Anterior cingulate cortex (tissue), 58 donors: ENCODE measurements at places on chromosomes 3 and 15.

DNA sequence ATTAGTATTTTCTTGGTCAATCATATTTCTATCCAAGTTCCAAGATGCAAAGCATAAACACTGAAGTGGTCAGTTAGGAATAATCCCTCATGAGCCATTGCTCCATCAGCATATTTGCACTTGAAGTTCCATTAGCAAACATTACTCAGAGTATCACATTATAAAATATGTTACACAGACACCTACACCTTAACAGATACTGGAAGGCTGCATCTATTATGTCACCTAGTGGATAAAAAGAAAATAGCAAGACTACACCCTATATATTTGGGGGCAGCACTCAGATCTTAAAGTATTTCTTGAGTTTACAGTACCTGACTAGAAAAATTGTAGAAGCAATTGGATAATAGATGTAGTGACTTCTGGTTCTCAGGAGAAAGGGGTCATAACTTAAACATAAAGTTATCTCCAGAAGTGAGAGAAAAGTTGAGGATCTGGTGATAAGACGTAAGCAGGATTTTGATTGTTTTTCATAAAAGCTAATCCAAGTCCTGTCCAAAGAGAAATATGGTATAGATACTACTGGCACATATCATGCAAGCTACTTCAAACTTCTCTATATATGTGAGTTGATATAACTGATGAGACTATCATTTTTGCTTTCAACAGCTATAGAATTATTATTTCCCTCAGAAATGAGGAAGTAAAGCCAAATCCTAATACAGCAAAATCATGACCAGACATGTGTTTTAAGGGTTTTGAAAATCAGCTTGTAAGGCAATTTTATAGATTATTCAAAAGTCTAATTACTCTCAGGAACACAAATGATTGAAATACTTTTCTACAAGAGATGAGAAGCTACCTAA is 422.2 kb downstream of the GBE1 start:
- DNase-seq = no peak

- DNase-seq = no peak
Measured at GRCh38 chr15:51904421-51904820, 67.2 kb downstream of the LEO1 start.

- no peak for DNase-seq
Measured at GRCh38 chr3:151371526-151371925, 13.0 kb downstream of the P2RY12 start.

DNA sequence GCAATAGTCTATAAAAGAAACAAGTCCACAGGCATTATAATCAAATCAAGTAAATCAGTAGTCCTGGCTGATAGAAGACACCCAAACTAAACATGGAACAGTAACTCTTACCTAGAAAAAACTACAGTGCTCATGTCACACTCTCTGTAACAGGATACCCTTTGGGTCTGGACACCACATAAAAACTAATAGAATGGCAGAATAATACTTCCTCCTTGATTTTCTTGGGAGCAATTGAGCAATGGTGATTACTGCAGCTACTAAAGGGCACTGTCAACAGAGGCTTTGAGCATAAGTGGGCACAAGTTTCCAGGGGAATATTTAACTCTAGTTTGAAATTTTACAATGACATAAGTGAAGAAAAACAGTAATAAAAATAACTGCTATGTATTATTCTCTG is 59.5 kb downstream of the GLB1 start:
- no peak for DNase-seq

DNA sequence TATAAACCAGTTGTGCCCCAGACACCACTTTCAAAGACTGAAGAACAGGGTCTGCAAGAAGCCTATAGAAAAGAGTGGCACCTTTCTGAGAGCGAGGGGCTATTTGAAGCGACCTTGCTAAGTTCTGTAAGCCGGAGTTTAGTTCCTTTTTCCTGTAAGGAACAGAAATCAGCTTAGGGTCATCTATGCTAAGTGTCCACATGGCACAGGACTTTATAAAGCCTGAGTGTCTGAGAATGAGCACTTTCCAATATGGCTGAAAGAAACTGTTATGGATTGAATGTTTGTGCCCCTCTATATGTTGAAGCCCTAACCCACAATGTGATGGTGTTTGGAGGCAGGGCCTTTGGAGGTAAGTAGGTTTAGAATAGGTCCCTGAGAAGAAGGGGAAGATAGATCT is 4.0 kb upstream of the A4GNT start:
- DNase-seq = no peak

DNA sequence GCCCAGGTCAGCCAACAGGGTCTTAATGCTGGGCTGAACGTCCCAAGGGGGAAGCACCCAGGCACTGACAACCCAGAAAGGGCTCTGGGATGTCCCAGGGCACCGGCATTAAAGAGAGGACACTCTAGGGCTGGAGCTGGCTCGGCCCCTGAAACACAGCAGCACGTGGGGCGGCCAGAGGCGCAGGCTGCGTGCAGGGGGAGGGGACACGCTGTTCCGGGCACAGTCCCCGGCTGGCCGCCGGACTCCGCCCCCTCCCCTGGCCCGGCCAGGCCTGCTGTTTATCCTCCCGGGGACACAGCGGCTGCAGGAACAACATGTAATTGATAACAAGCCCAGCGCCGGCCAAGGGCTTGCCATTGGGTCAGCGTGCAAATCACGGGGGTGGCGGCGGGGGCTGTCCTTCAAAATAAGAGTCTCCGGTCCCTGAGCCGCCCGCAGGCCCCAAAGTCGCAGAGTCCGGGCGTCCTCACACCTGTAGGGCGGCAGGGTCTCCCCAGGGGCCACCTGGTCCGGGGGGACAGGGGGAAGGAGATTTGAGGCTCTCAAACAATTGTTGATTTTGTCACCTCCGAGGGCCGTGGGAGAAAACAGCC is 1.3 kb downstream of the KLF15 start:
- peak; percentile 94 for DNase-seq

DNA sequence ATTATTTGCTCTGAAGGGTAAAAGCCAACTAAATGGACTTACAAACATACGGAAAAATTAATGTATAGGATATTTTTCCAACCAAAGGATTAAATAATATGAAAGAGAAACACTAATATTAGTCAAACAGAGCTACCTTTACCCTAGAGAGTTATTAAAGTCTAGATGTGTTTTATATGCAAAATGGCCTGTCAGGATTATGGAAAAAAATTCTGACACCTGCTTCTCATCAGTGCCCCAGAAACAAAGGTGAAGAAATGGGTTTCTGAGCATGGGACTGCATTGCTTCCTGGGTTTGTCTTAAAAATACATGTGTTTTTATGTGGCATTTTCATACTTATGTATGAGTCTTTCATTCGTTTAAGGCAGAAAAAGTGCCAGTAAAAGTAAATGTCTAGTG is 148.3 kb downstream of the ROBO2 start:
- no peak for DNase-seq

DNA sequence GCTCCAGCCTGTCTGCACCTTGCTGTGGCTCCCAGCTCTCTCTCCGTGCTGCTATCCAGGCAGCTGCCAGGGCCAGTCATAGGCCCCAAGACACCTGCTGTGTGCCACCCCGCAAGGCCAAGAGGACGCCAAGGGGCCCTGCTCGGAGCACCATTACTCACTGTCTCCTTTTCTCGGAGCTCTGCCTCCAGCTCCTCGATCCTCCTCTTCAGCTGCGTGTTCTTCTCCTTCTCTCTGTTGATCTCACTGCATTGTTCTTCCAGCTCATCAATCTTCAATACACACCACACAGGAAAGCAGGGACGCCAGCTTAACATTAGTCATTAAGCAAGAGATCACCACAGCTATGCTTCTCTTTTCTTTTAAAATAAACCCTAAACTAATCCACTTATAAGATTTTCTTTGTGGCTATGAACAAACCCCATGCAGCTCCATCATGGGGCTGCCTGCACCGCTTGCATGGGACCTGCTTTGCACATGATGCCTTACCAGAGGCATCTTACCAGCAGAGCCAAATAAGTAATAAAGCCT is 42.6 kb downstream of the WHAMM start:
- no peak for DNase-seq
